ENCODE measurements at places on chromosomes 6 and 20.

- DNase-seq = no peak
Measured at GRCh38 chr6:99432877-99433276, 7.8 kb upstream of the PNISR start.

GRCh38 chr20:62778601-62779416, 17.5 kb upstream of the MRGBP start:
- DNase-seq = no peak

DNA sequence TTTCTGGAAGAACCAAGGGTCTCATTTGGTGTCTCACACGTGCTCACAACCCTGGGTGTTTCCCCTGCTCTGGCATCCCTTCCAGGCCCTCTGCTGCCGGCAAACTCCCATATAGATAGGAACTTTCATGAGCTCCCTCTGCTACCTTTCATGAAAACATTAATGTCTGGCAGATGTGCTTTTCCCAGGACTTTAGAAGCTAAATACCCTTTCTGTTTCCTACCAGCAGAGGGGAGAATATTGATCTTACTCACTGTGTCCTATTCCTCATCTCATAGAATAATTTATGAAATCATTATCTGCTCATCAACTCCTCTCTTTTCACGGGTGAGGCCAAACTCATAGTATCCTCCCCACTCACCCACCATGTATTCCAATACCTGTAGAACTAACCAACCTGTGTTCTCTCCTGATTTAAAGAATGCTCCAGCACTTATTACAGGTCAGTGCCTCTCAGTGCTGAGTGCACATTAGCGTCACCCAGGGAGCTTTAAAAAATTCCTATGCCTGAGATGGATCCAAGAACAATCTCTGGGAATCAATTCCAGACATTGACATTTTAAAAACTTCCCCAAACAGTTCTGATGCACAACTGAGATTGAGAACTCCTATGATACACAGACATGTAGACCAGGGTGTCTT, 298.5 kb upstream of the JAG1 start:
- no peak for DNase-seq

DNA sequence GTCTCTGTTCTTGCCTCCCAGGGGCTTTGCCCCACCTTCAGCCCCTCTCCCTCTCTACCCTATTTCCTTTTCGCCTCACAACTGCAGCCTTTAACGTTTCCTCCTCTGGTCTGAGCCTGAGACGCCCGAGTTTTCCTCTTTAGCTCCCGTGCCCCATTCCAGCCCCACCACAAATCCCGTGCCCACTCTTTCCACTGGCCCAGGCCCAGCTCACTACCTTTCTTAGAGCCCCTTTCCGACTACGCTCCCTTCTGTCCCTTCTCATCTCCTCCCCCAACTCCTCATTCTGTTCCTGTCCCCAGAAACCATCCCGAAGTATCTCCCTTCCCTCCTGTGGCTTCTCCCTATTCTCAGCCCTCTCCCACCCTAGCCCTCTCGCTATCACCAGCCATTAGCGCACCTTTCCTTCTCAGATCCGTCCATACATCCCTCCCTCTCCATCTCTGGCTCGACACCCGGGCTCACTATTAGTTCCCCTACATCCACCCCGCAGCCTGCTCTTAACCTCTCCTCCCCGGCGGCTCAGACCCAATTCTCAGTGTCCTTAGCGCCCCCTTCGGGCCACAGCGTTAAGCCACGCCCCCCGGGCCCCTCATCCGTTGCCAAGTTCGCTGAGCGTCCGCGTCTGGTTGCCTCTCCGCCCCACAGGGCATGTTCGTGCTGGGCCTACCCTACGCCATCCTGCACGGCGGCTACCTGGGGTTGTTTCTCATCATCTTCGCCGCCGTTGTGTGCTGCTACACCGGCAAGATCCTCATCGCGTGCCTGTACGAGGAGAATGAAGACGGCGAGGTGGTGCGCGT, 2.7 kb downstream of the SLC32A1 start:
- no peak for DNase-seq

DNA sequence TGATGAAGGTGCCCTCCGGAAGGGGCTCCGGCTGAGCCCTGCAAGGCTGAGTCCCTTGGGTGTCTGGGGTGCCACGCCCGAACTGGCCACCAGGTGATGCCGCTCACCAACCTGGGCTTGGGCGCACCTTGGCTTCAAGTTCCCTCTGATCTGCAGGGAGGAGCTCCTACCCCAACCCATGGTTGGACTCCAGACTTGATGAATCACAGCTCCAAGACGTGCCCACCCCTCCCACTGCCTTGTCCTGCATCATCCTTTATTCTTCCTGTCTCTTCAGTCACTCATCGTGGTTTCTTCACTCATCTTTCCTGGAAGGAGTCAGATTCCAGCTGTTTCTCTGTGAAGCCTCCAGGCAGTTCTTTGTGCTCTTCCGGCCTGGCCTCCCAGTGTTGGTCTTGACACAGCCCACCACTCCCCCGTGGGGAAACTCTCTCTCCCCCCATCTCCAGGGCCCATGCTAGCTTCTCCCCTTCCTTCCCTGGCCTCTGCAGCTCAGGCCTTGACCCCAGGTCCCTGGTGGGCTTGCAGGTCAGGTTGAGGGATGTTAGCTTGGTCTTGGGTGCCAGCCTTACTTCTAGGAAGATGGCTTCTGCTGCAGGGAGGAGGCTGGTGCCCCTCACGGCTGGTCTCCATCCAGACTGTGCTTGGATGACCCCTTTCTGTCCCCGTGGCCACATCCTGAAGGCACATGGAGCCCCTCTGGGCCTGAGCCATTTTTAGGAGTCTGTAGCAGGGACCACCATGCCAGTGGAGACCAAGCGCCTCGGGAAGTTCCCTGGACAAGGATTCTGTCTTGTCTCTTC, 2.6 kb upstream of the ZBP1 start:
- no peak for DNase-seq

GRCh38 chr6:118886641-118887040, 7.3 kb upstream of the ASF1A start:
- no peak for DNase-seq

GRCh38 chr20:25081065-25081729, 744 bp downstream of the VSX1 start:
- DNase-seq = no peak

Measured in NCI-H187 treated with DMSO at 0.1 percent for 48 hours (cell line).